ENCODE measurements at places on chromosomes 4 and X.
A peak's percentile ranks its signal among the peaks of the same experiment; 100 is the strongest.

- DNase-seq: no peak
Measured at GRCh38 chr4:29708473-29708872, 1011.7 kb upstream of the PCDH7 start.

GRCh38 chrX:120274958-120275357 is 24.3 kb downstream of the ZBTB33 start:
- no peak for DNase-seq

- no peak for DNase-seq
Measured at GRCh38 chr4:32662803-32663202, 1942.6 kb downstream of the PCDH7 start.

- no peak for DNase-seq
Measured at GRCh38 chr4:7127576-7127975, 59.7 kb upstream of the GRPEL1 start.

GRCh38 chr4:5067908-5068307 is 16.6 kb downstream of the STK32B start:
- no peak for DNase-seq

DNA sequence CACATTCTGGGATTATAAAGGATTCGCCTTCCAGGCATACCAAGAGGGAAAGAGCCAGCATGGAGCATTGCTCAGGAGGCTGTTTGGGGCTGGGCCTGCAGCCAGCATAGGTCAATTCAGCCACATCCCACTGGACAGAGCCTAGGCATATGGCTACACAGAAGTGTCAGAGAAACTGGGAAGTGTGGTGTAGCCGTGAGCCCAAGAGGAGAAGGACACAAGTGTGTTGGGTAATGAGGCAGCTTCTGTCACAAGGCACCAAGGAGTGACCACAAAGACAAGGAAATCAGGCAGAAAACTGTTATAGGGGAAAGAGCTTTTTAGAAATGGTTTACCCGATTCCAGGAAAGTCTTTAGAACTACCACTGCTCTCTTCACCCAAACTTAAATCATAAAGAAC is 178.6 kb upstream of the TBL1X start:
- DNase-seq: no peak

DNA sequence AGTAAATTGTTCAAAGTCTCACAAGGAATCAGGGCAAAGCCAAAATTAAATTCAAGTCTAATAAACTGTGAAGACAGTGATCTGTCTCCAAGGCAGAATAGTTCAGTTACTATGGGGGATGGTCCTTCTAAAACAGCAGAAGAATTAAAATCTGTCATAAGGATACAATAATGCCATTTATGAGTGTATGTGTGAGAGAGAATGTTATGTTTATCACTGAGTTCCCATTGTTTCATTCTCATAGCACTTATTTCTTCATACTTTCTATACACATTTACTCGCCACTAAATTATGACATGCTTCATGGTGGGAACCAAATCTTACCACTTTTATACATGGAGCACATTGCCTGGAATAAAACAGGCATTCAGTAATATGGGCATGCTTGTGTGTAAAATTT is 102.5 kb downstream of the AMMECR1 start:
- DNase-seq: no peak

DNA sequence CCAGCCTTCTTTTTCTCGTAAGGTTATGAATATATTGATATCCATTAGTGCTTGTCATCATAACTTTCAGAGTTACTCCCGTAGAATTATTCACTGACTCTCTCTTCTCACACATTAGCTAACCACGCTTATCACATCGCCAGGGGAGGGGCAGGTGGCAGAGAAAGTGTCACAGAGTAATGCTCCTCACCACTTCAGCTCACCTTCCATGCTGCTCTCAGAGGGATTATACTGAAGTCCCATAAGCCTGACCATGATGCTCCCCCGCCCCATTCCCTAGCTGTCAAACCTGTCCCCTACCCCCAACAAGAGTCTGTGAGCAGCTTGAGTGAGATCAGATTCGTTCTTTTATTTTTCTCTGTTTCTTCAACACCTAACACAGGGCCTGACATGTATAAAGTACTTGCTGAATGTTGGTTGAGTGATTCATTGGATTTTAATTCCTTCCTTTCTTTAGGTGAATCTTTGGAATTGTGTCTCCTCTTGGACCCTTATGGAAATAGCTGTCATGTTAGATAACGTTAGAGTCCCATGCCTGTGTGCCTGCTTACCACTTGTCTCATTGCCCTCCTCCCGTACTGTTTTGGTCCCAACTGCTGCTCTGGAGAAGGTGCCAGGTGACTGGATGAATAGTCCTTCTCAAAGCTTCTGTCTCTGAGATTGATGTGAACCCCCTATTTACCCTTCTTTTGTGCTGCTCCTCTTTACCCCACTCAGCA is 55.1 kb downstream of the RS1 start:
- DNase-seq: no peak

DNA sequence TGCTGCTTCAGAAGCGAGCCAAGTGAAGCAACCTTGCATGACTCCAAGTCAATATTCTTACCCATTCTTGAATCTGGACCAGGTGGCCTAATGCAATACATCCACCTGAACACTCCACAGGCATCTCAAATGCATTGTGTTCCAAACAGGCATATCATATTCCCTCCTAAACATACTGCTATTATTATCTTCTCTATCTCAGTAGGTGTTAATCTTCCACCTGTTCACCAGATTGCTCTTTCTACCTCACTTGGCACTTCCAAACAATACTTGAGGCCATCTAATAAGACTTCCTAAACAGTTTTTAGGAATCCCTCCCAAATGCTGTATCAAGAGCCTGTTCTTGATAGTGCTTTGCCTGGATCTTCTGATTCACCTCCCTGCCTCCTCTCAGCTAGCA is 90.7 kb downstream of the GPRIN3 start:
- DNase-seq: no peak

DNA sequence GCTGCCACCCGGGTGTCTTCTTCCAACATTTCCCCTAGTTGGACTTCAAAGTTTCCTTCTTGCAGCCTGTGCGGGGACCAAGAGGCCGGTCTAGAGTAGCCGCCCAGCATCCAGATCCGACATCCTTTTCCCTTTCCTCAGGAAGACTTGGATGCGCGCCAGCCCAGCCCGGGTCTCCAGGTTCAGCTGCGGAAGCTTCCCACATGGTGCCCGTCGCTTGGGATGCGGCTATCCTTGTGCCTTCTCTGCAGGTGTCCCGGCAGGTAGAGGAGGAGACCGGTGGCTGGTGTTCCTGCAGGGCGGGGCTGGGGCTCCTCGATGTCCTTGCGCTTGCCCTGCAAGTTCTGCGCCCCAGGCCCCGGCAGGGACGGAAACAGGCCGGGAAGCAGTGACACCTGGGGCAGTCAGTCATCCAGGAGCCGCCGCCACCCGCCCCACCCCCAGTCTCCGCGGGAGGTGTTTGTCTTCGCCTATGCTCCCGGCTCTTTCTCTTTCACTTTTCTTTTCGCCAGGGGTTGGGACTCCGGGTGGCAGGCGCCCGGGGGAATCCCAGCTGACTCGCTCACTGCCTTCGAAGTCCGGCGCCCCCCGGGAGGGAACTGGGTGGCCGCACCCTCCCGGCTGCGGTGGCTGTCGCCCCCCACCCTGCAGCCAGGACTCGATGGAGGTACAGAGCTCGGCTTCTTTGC is at the start of gene IL15:
IL15 (plus strand) TSS at position 502 of the 689 bp plus-strand sequence. CDS start 82,882 bp downstream, outside the sequence.
- DNase-seq: peak; percentile 56

DNA sequence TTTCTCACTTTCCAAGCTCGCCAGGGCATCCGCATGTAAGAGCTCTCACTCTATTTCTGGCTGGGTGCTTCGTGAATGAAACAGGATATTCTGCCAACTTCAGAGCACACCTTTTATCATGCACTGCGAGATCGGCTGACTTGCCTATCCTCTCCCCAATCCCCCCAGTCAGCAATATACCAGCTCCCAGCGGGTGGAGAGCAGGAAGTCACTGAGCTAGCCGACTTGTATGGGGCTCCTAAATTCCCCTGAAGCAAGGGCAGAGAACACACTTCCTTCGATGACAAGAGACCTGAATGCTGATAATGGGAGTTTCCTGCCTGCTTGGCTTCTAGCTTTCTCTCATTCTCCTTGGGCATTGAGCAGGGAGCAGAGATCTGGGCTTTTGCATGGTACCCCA is 33.8 kb upstream of the MAMLD1 start:
- DNase-seq: no peak

DNA sequence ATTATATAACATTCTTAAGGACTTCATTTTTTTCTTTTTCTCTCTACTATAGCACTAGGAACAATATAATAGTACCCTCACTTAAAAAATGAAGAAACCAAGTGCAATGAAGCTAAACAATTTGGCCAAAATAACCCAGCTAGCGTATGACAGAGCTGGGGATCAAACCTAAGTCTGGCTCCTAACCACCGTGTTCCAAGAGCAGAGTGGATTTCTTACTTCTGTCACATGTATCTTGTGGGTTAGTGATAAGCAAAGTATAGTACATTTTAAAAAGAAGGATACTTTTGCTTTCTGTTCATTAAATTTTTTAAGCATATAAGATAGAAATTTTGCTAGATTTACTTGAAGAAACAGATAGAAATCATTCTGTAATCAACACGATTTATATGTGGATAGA is 11.5 kb downstream of the LIMCH1 start:
- DNase-seq: no peak

DNA sequence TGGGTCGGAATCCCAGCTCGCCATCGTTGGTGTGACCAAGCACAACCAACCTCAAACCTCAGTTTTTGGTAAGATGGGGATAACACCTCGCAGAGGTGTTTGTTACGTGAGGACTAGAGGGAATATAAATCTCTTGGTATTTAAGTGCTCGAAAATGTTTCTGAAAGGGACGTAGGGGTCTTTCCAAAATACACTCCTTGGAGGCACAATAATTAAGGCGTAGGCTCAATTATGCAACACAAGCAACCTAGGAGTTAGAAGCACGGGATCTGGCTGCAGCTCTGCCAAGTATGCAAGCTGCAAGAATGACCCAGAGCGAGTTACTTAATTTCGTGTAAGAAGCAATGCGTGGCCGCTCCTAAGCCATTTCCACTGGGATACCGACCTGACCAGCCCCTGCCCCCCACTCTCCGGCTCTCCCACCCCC is 552 bp downstream of the ADH5 start:
- no peak for DNase-seq

DNA sequence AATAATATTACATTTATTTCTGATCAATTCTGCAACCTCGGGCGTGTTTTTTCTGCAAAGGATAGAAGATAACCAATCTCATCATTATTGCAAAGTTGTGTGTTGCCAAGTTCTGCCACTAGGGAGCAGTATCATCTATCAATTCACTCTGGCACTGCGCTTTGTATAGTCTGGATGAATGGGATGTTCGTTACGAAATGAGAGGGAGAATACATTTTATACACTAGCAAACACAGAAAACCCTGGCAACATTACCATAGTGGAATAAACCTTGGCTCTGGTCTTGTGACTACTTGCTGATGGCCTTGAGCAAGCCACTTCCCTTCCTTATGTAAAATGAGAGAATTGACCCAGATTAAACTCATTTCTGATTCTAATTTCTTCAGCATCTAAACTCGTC is 97.5 kb upstream of the ZNF518B start:
- peak; percentile 23 for DNase-seq

DNA sequence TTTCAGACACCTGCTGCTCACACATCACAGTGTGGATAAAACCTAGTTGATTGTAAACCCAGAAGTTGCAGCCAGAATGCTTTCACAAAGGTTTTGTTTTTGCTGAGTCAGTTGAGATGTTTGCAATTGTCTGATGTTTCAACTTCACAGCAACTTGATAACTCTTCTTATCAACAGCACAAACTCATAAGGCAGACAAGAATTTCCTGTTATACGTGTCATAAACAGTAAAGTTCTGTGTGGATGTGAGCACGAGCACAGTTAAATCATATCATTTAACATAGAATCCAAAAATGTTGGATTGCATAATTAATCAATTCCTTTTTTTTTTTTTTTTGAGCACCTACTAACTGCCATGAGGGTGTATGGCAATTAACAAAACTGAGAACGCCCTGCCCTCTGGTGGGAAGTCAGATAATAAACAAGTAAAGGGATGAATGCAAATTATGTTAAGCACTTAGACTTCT is 512.2 kb downstream of the PDHA2 start:
- no peak for DNase-seq

DNA sequence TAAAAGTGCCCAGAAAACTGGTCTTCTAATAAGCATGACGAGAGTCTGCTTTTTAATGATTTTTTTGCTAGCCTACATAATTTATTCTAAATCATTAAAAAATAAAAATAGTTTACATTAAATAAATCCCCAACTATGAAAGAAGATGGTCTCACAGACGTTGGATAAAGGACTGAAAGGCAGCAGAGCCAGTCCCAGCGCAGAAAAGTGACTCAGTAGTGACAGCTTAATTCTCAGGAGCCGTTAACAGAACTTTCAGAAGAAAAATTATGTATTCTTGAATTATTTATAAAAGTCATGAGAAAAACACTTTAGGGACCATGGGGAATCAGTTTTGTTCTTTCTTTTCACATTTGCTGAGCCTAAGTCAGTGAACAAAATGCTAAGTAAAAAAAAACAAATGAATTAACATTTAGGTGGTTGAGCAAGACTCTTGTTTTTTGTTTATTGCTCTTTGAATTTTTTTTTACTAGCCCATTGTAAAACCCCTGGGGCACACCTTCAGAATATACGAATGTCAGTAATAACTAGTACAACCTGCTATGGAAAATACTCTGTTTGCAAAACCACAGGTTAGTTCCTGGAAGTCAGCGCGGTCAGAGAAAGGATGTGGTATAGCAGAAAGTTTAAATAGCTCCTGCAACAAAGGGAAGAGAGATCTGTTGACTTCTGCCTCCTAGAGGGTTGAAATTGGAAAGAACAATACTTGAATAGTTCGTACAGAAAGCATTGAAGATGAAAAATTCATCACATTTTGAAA is 50.4 kb upstream of the CCDC160 start:
- peak; percentile 50 for DNase-seq

- DNase-seq: no peak
Measured at GRCh38 chrX:152861116-152861515, 30.3 kb downstream of the NSDHL start.

- DNase-seq: no peak
Measured at GRCh38 chr4:58849026-58849425, 1738.8 kb upstream of the IGFBP7 start.

DNA sequence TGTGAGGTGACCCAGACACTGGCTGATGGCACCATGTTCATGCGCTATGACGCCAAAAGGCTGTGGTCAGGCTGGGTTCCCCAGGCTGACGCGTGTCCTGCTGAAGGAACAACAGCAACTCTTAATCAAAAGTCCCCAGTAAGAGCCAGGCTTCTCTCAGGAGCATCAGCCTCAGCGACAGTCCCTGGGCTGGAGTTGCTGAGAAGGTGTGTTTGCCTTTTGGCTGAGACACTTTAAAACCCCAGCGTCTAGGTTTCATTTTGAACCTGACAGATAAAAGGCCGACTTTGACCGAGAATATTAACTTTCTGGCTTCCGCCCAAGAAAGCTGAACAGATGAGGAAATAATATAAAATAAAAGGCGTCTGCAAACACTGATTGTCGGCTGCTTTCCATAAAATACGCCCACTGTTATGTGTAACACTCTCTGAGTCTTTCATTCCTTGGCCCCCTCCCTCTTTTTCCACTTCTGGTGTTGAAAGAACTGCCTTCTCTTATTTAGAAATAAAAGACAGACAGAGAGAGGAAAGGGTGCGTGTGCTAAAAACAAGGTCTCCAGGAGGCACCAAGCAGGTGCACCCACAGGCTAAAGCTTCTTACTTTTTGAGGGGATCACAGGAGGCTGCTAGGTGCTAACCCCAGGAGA is 373.6 kb downstream of the MID1IP1 start:
- peak; percentile 30 for DNase-seq

- DNase-seq: no peak
Measured at GRCh38 chr4:45778514-45778913, 345.3 kb downstream of the GABRG1 start.

GRCh38 chrX:9866633-9867032 is 80.4 kb downstream of the SHROOM2 start:
- no peak for DNase-seq

Measured in activated T-cell treated with anti-CD3 and anti-CD28 coated beads, Interleukin-2, amount 50 U/mL, for 4 hours (primary cell).